ENCODE measurements at places on chromosomes 1 and 21.

- DNase-seq: no peak
These were observed 67.4 kb downstream of the SKI start for GRCh38 chr1:2295526-2295925.

DNA sequence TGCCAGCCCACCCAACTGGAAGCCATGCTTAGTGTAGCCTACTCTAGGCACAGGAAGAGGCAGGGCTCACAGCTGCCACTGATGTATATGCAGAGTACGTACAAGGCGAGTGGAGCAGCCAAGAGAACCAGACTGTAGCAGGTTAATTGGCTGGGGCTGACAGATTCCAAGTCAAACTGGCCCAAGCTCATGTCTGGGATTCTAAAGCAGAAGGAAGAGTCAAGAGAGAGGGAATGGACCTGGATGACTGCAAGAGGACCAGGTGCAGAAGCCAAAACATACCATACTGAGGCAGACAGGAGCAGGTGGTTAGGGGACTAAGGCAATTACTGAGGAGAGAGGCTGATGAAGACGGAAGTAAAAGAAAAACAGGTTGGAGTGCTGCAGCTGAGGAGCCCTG is 51.3 kb upstream of the LRRN2 start:
- DNase-seq: no peak

GRCh38 chr21:28615276-28615675 is 377.4 kb downstream of the LTN1 start:
- DNase-seq: no peak

- DNase-seq: no peak
These were observed 234.0 kb downstream of the NPHP4 start for GRCh38 chr1:5758000-5758858.
